ENCODE measurements at places on chromosomes 5 and 9.

GRCh38 chr5:97538912-97539311 is 355.9 kb upstream of the RIOK2 start:
- DNase-seq, result no peak

DNA sequence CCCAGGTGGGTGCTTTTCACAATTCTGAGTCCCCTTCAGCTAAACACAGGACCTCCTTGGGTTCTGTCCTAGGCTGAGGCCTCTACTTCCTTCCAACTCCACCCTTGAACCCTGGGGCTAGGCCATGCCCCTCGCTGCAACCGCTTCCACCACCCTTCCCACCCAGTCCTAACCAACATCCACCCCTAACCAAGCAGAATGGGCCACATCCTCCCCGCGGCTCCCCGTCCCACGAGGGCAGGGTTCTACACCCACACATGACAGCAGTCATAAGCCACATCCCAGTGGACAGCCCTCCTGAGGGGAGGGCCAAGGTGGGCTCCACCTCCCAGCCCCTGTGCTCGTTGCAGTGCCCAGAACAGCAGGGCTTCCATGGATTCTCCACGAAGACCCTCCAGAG is 65.8 kb downstream of the SHB start:
- no peak for DNase-seq

GRCh38 chr9:97536480-97536879 is 35.0 kb downstream of the TMOD1 start:
- DNase-seq, result no peak

DNA sequence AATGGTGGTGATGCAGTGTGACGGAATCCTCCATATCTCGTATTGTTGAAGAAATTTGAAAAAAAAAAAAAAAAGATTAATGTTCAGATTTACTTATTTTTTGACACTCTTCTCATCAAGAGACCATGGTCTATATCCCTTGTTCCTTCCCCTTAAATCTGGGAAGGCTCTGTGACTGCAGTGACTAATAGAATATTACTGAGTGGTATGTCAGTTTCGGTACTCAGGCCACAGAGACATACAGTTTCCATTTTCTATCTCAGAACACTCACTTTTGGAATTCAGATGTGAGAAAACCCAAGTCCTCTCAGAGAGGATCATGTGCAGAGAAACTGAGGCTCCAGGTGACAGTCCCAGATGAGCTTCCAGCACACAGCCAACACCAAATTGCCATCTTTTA is 1193.5 kb downstream of the DTWD2 start:
- DNase-seq, result no peak

GRCh38 chr9:99213197-99213596 is 8.5 kb downstream of the ALG2 start:
- no peak for DNase-seq

DNA sequence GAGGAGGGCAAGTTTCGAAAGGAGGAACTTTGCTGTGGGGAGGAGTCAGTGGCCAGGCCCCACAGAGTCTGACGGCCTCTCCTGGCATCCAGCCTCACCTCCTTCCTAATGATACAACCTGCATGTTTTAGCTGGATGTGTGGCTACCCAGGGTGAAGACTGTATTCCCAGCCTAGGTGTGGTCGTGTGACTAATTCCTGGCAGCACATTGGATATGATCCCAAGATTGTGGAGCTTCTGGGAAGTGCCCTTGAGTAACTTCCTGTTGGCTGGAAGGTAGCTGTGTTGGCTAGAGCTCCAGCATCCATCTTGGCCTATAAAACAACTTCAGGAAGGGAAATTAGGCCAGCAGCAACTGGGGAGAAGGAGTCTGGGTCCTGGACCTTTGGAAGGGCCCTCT is 19.0 kb upstream of the LPCAT1 start:
- DNase-seq, result peak; percentile 90

GRCh38 chr9:135357863-135358551 is 121.6 kb upstream of the PPP1R26 start:
- no peak for DNase-seq

DNA sequence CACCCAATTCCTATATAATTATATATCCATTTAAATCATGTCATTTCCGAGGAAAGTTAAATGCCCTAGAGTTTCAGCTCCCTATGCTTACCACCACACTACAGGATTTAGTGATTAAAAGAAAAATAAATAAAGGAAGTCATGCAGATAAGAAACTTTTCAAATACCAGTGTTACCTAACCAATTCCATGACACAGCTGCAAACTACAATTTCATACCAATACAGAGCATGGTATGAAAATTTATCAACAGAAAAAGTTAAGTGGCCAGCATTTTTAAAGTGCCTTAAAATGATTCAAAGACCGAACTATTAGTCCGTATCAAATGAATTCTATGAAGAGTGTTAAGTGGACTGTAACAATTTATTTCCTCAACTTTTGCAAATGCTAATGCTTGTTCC is 35.9 kb downstream of the CEP120 start:
- no peak for DNase-seq

GRCh38 chr9:25827626-25828025 is 149.4 kb upstream of the TUSC1 start:
- peak; percentile 2 for DNase-seq

DNA sequence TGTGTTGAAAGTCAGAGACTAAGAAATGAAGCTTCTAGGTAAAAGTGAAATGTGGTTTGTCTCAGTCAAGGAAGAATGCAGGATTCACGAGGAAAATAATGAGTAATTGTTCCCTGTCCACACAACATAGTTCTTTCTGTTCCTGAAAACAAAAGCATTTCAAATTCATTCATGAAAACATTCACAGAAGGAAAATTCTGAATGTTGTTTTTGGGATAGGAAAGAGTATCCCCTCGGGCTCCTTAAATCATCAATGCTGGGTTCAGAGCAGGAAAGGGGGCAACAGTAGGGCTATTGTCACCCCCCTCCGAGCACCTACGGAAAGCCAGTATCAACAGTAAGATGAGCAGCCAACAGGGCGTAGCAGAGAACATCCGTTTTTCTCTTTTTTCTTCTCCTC is 769.9 kb upstream of the ADAMTS16 start:
- DNase-seq, result no peak

- no peak for DNase-seq
Measured at GRCh38 chr5:175826980-175827379, 44.4 kb upstream of the CPLX2 start.

DNA sequence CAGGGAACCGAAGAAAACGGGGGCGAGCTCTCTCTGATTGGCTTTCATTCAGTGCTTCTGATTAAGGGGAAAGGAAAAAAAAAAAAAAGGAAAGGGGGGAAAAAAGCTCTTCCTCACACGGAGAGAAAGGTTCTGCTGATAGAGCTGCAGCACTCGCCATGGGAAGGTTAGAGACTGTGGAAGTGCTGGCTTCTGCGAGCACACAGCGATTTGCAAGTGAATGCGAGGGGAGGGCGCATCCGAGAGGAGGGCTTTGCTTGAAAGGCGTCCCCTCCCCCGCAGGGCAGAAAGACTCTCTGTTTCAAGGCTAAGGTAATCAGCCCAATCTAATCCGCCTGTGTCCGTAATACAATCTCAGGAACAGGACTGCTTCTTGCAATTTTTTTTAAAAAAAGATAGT is at the start of gene CDH10:
Gene CDH10, minus strand, starts transcription at position 218 of the 400 bp plus-strand sequence. CDS start 51,488 bp downstream, outside the sequence.
- DNase-seq, result peak; percentile 46

GRCh38 chr9:115764645-115765044 is 388.9 kb upstream of the PAPPA start:
- DNase-seq, result peak; percentile 10

DNA sequence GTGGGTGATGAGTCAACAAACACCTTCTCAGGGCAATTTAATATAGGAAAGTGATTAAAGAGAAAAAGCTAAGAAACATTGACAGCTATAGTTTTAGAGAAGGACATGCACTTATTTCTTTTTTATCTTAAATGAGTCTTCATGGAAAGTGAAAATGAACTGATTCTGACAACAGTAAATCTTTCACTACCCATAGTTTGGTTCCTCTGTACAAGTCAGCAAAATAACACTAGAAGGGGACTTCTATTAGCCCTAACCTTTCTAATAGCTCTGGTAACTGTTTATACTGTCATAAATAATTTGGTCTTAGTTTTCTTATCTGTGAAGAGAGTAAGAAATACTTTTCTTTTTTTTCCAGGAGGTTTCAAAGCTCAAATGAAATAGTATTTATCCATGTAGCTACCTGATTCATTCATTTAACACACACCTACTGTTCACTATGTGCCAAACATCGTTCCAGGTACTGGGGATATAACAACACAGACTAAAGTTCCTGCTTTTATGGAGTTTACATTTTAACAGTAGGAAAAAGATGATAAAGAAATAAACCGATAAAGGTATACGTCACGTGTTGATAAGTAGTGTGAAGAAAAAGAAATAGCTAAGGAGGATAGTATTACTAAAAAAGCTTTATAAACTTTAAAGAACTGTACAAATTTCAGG is 148.2 kb downstream of the PCSK1 start:
- DNase-seq, result no peak

GRCh38 chr9:125763394-125763801 is 16.2 kb downstream of the PBX3 start:
- DNase-seq, result peak; percentile 42

- DNase-seq, result no peak
Measured at GRCh38 chr5:140603734-140604133, 29.2 kb downstream of the CD14 start.

DNA sequence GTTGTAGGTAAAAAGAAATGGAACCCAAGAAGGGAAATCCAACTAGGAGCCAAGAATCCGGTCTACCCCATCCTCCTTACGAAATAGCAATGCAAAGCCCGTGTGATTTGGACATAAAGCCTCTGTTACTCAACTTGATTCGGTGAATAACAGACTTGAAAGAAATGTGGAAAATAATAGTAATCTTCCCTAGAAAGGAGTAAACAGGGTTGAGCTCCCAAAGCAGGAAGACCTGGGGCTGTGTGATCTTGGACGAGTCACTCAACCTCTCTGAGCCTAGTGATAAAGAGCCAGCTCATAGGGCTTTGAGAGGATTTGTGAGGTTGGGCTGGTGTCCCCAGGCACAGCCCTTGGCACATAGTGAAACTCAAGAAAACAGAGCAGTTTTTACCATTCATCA is 42.7 kb upstream of the IL17B start:
- DNase-seq, result no peak

GRCh38 chr5:74337984-74338310 is 302.6 kb downstream of the ENC1 start:
- DNase-seq, result no peak

DNA sequence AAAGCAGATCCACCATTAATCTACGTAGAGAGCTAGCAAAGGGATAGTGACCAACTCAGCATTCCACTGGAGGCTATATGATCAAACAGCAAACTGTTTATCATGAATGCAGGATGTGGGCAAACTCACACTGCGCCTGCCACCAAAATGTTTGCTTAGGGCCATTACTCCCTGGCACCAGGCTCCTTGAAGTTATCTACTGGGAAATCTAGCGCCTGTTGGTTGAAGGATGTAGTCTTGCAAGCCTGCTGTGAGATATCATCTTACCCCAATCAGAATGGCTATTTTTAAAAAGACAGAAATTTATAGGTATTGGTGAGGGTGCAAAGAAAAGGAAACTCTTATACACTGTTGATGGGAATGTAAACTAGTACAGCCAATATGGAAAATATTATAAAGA is 332.5 kb upstream of the RPS23 start:
- DNase-seq, result peak; percentile 31

DNA sequence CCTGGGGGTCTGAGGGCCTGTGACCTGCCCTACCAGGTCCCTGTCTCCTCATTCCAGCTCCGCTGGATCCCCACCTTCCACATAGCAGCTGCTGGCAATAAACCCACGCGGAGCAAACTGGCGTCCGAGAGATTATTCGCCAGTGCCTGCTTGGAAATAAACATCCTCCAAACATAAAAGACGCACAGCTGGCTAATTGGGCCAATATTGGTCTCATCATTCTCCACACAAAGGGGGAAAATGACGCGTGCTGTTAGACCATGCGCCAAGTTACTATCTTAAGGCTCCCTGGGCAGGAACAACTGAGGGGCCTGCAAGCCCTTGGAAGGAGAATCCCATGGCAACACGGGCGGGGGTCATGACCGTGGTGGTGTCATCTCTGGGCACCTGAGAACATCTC is 73.3 kb upstream of the SARDH start:
- DNase-seq, result no peak

- DNase-seq, result peak; percentile 61
Measured at GRCh38 chr9:16870596-16871335, at the start of gene BNC2. BNC2 (minus strand) TSS chr9:16870670; CDS start chr9:16870648, 22 bp downstream.

DNA sequence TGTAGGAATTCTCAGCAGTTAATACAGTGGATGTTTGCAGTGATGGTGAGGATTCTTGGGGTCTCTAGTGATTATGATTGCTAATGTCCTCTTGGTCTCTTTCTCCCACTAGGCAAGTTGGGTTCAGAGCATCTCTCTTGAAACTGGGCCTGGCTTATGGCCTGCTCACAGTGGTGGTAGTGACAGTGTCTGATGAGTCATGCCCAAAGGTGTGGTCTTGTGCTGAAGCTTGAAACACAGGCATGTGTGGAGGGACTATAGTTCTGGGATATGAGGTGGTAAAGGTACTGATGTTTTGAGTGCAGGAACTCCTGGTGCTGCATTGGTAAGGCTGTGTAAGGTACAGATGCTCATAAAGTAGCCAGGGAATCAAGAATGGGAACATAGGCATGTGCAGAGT is 231.1 kb downstream of the FAM170A start:
- DNase-seq, result no peak

DNA sequence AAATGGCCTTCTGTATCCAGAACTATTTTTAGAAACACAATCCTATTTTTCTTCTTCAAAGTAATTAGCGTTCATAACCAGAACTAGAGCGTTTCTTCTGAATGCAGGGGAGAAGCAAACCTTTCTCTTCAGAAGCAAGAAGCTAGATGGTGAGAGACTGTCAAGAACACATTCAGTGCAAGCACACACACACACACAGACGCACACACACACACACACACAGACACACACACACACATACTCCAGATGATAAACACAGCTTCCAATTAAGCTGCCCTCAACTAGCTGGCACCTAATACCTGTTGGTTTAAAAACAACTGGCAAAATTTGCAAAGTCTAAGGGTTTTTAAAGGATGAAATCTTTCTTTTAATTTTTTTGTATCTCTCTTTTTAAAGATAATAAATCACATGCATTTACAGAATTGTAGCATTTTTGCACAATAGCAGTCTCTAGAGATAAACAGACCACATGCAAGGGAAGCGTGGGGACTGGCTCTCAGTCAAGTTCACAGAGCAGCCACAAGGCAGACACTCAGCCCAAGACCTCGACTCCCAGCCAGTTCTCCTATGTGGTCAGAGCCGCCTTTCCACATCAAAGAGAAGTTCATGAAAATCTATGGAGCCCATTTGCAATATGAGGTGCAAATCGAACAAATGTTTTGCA is 138.5 kb downstream of the TTLL11 start:
- peak; percentile 71 for DNase-seq
